ENCODE measurements at places on chromosomes 7 and 10. TPM values are rescaled to one million over a fixed set of nuclear protein-coding genes. Genes with fewer than 3 reads are reported as not detected.

Gene ACSM6
- total RNA-seq, result not detected

Gene BTBD16
- total RNA-seq, result not detected

Gene NODAL
- not detected for total RNA-seq

Gene ZCCHC24
- total RNA-seq, result 2.2 TPM

Gene LCOR
- total RNA-seq, result 58.4 TPM

Gene KCND2
- total RNA-seq, result not detected

Gene A1CF
- total RNA-seq, result not detected

Gene TWIST1
- not detected for total RNA-seq

Gene SLC13A1
- total RNA-seq, result not detected

- no peak for DNase-seq
These were observed 123.2 kb downstream of the TACC2 start for GRCh38 chr10:122112021-122112616.

- no peak for DNase-seq
These were observed 39.4 kb downstream of the FRMD4A start for GRCh38 chr10:14291296-14291695.

- no peak for DNase-seq
These were observed 7.7 kb downstream of the CHPF2 start for GRCh38 chr7:151239837-151240459.

GRCh38 chr10:118564652-118565051 lies 30.8 kb downstream of the PRLHR start:
- DNase-seq, result no peak

DNA sequence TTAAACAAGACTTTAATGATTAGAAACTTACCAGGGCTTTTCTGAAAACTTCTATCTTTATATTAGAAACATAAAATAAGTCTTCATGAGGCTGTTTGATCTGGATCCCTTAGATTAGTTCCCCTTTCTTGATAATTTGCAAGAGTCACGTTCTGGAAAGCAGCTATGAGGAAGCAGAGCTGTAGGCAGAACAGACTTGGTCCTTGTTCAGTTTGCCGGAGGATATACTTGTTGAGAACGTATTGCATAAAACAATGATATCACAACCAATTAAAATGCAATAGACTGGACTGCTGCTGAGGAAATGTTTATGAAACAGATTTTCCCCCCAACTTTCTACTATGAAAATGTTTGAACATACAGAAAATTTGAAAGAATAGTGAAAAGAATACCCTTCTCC lies 2.8 kb downstream of the SAMD9L start:
- peak; percentile 22 for DNase-seq

GRCh38 chr10:102779680-102780526 lies 36.2 kb downstream of the WBP1L start:
- no peak for DNase-seq

DNA sequence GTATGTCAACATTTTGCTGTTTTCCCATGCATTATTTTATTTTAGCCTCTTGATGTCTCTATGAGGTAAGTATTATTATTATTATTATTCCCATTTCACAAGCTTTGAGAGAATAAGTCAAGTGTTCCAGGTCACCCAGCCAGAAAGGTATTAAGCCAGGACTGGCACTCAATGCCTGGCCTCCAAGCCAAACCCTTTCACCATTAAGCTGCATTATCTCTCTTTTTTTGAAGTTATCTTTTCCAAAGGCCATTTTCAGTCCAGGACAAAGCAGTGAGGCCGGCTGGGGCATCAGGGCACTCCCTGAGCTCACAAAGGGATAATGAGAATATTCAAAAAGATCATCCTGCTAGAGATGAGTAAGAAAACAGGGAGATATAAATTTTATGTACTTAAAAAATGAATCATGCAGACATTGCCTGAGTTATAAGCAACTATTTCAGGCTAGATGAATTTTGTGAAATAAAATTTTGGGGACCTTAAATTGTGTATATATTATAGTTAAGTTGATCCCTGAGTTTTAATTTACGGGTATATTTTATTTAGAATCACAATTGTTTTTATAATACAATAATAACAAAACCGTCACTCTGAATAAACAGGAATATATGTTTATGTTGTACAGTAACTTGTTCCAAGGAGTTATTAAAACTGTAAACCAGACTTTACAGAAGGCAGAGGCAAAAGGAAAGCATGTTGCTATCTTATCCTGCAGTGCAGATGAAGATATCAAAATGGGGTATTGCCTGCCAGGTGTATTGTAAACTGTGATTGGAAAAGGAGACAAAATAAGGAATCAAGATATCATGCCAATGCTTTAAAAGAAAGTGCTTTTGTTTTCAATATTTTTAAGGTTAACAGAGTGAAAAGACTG lies 51.3 kb upstream of the CAV2 start:
- no peak for DNase-seq

DNA sequence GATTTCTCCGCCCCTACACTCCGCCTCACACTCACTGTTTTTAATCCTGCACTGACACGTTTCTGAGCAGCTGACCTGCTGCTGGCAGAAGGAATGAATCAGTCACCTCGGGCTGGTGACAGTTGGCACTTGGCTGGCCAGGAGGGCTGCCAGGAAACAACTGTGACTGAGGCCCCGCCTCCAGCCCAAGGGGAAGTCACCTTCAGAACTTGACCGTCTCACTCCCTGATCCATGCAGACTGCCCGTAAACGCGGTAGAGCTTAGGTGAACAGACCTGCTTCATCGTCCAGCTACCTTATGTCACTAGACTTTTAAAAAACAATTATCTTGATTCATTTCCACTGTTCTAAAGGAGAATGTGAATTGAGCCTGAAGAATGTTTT lies 107.5 kb downstream of the DOCK1 start:
- no peak for DNase-seq

GRCh38 chr7:94590526-94591162 lies 65.3 kb downstream of the SGCE start:
- no peak for DNase-seq

- no peak for DNase-seq
These were observed 14.5 kb downstream of the ANKIB1 start for GRCh38 chr7:92260248-92260781.

GRCh38 chr10:131781791-131782190 lies 119.0 kb upstream of the PPP2R2D start:
- no peak for DNase-seq

DNA sequence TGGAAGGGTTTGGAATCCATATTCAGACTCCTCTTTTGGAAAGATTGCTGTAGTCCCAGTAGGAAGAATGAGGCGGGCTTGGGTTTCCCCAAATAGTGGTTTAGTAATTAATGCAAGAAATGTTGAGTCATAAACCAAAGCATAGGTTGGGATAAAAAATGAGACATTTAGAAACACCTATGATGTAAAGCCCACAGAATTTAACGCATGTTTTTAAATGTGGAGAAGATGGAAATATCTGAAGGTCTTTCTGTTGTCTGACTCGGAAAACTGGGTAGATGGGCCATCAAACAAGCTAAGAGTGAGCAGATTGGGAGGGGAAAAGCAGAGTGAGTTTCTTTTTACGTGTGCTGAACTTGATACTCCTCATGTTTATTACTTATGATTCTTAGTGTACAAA lies 62.2 kb downstream of the LANCL2 start:
- DNase-seq, result no peak

DNA sequence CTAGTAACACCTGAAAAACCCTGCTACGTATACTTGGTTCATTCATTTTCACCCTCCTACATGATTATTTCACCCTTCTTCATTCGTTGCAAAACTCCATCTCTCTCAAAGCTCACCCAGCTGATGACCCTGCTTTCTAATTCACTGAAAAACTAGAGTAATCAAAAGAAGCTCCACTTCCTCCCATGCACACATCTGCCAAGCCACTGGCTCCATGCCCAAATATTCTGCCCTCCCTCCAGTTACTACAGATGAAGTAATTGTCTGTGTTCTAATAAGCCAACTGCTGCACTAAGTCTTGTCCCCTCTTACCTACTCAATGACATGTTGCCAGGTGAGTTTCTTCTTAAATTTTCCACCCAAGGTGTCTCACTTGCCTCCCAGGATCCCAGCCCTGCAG lies 96.9 kb upstream of the CCDC71L start:
- DNase-seq, result no peak

DNA sequence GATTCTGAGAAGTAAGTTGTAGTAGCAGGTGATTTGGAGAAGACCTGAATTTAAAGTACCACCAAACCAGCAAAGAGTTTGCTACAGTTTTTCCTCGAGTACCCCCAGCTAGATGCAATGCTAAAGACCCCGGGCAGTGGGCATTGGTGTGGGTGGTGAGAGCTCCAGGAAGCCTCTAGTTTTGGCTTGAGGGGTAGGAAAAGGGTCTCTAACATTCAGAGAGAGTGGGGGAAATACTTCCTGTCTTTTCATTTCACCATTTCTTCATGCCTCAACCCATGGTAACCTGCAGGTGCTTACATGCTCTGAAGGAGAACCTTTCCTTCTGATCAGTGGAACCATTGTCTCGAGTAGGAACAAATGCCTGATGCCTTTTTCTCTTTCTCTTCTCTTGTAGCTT lies 352.2 kb downstream of the CALN1 start:
- no peak for DNase-seq

DNA sequence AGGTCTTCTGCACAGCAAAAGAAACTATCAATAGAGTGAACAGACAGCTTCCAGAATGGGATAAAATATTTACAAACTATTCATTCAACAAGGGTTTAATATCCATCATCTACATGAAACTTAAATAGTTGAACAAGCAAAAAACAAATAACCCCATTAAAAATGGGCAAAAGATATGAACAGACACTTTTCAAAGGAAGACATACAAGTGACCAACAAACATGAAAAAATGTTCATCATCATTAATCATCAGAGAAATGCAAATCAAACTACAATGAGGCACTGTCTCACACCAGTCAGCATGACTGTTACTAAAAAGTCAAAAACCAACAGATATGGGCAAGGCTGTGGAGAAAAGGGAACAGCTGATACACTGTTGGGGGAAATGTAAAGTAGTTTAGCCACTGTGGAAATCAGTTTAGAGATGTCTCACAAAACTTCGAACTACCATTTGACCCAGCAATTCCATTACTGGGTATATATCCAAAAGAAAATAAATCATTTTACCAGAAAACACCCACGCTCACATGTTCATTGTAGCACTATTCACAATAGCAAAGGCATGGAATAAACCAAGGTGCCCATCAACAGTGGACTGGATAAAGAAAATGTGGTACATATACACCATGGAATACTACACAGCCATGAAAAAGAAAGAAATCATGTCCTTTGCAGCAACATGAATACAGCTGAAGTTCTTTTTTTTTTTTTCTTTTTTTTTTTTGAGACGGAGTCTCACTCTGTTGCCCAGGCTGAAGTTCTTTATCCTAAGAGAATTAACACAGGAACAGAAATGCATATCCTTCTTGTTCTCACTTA lies 172.6 kb downstream of the KLF6 start:
- no peak for DNase-seq

DNA sequence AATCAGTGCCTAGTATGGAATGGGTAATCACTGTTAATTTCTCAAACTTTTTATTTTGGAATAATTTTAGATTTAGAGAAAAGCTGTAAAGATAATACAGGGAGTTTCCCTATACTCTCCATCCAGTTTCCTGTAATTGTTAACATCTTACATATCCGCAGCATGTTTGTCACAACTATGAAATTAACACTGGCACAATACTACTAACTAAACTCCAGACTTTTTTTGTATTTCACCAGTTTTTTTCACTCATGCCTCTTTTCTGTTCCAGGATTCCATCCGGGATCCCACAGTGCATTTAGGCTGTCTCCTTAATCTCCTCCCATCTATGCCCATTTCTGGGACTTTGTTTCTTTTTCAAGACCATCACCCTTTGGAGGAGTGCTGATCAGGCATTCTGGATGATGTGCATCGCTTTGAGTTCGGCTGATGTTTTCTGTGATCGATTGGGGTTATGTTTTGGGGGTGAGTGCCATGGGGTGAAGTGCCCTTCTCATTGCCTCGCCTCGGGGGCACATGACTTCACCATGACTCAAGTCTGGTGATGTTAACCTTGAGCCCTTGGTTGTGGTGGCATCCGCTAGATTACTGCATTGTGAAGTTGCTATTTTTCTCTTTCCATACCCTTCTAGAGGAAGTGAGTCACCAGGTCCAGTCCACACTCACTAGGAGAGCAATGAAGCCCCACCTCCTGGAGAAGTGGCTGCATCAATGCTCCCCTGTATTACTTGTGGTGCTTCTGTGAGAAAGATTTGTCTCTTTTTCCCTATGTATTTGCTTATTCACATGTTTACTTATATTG lies 43.9 kb upstream of the GRB10 start:
- no peak for DNase-seq

GRCh38 chr10:80201608-80202141 lies 3.7 kb downstream of the ANXA11 start:
- DNase-seq, result no peak

DNA sequence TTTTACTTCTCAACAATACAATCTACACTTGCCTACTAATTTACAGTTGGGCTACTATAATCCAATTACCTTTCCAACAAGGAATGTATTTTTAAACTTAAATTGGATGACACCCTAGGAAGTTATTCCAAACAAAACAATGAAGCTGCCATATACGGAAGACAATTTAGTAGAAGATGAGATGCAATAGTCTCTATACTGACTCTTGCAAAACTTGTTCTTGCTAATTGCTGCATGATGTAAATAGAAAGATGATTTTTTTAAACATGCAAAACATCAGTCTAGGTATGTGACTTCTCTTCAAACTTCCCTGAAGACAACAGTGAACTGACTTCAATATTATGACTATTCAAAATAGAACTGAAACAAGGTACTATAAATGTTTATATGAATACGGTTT lies 17.6 kb downstream of the NT5C3A start:
- DNase-seq, result no peak

GRCh38 chr7:17546592-17546991 lies 248.1 kb downstream of the AHR start:
- no peak for DNase-seq

DNA sequence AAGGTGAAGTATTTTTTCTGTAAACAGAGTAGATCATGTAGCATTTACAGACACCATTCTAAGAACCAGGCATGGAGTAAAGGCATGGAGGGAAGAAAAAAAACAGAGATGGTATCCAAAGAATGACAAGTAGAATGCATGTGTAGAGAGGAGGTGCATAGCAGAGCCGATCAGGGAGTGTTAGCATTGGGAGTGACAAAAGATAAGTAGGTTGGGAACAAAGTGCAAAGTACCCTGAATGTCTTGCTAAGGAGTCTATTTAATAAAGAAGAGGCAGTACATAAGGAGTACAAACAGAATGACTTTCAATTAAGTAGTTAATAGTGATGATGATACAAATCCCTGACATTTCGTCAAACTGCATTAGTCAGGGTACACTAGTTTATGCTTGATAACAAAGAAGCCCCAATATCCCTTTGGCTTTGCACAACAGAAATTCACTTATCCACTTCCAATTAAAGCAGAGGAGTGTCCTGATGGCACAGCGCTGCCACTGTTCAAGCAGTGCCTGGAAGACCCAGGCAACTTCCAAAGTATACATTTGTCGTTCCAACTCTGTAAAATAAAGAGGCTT lies 371.5 kb downstream of the TNS3 start:
- no peak for DNase-seq

GRCh38 chr10:3532644-3533043 lies 252.4 kb downstream of the KLF6 start:
- DNase-seq, result no peak

DNA sequence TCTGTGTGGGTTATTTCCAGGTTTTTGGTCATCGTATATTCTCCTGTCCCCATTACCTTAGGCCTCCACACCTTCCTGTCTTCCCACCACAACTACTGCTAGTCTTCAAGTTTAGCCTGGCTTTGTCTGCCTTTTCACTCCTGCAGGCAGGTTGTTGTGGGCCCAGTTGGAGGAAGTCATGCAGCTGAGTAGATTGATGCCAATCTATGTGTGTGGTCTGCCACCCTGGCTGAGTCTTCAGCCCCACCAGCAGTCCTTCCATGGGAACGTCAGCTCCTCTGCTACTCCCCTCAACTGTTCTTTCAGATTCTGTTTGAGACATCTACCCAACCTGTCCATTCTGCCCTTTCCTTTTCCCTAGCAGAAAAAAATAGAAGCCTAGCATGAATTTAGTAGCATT lies 6.3 kb downstream of the RINT1 start:
- no peak for DNase-seq
